ENCODE measurements at places on chromosomes 11 and 22. TPM values are rescaled to one million over a fixed set of nuclear protein-coding genes. Genes with fewer than 3 reads are reported as not detected.

GRCh38 chr11:22920939-22921565 lies 60.8 kb upstream of the CCDC179 start:
- peak; percentile 51 for DNase-seq
- no peak overlapping the region for H3K27ac ChIP-seq
- H3K27me3 ChIP-seq: no peaks in the 10 kb centered on the region
- no peaks in the 10 kb centered on the region for H3K4me1 ChIP-seq
- no peaks in the 10 kb centered on the region for H3K36me3 ChIP-seq

- no peak overlapping the region for H3K27ac ChIP-seq
- peaks cover 9% of the 10 kb centered on the region for H3K36me3 ChIP-seq
- DNase-seq: no peak
- no peaks in the 10 kb centered on the region for H3K4me1 ChIP-seq
- H3K4me3 ChIP-seq: no peak overlapping the region
- no peaks in the 10 kb centered on the region for H3K27me3 ChIP-seq
Observed at GRCh38 chr11:76094740-76095139, 111.6 kb downstream of the WNT11 start.

DNA sequence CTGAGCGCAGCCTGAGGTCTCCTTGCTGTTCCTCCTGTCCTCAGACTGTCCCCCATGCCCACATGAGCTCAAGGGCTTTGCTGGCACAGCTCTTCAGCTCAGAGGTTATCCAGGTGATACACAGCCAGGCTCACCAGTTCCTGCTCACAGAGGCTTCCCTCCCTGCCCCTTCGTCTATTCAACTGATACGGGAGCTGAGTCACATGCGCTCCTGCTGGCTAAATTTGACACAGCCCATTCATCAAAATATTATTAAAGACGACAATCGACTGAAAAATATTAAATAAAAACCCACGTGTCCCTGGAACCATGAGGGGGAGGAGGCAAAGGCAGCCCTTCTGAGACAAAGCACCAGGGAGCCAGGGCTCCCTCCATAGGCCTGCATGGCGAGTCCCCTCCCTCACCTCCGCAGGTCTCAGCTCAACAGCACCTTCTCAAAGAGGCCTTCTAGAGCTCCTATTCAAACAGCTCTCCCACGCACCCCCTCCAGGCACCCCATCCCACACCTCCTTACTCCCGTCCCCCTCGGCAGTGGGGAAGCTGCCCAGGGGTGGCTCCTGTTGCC lies 40.5 kb downstream of the DUSP8 start:
- H3K4me1 ChIP-seq: no peaks in the 10 kb centered on the region
- no peak for DNase-seq
- no peak overlapping the region for H3K4me3 ChIP-seq

DNA sequence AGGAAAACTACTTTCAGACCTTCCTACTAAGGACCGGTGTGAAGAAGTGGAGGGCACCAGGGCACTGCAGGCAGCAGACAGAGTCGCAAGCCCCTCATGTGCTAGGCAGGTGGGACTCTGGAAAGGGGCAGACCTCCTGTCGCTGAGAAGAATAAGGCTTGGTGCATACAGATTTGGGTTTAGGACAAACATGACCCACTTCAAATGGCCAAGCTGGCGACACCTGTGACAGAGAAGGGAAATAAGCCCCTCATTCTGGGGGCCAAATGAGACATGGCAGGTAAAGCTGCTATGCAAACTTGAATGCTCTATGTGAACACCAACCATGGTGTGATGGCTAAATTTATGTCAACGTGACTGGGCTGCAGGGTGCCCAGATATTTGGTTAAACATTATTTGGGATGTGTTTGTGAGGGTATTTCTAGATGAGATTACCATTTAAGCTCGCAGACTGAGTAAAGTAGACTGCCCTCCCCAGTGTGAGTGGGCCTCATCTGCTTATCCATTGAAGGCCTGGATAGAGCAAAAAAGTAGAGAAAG lies 112.4 kb upstream of the PITPNB start:
- H3K4me1 ChIP-seq: no peaks in the 10 kb centered on the region
- no peak for DNase-seq
- H3K4me3 ChIP-seq: no peak overlapping the region
- no peaks in the 10 kb centered on the region for H3K36me3 ChIP-seq
- H3K27ac ChIP-seq: no peak overlapping the region

- H3K4me1 ChIP-seq: no peaks in the 10 kb centered on the region
- H3K27me3 ChIP-seq: no peaks in the 10 kb centered on the region
- H3K36me3 ChIP-seq: peaks cover 24% of the 10 kb centered on the region
- H3K27ac ChIP-seq: no peak overlapping the region
- H3K4me3 ChIP-seq: no peak overlapping the region
- DNase-seq: no peak
Observed at GRCh38 chr11:27291302-27291889, 71.6 kb downstream of the CCDC34 start.

DNA sequence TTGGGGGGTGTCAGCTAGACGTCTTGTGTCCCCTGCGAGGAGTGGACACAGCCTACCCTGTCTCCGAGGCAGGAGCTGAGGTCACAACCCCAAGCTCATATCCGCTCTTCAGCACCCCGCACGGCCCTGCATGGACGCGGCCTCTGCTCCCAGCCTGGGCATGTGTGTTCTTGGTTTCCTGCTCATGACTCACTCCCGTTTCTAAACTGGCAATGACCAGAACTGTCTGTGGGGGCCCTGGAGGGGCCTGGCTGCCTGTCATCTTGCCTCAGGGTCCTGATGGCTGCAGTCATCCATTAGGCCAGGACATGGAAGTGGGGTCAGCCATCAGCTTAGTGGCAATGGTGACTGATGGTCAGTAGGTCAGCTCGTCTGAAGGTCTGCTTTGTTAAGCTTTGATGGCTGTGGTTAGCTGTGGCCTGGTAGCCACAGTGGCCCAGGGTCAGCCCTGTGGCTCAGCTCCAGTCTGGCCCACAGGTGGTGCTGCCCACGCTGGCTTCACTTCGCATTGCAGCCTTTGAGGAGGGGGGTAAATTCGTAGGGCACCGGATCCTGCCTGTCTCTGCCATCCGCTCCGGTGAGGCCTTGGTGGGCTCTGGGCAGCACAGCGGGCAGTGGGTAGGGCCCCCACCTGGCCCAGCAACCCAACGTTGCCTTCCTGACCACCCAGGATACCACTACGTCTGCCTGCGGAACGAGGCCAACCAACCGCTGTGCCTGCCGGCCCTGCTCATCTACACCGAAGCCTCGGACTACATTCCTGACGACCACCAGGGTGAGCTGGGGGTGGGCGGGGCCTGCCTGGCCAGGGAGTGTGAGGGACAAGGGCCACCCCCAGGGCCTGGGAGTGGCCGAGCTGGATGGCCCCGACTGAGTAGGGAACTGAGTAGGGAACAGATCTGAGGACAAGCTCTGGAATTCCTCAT lies 12.0 kb downstream of the PLCB3 start:
- H3K4me3 ChIP-seq: peak overlapping the region; percentile 46
- no peak overlapping the region for H3K27ac ChIP-seq
- no peaks in the 10 kb centered on the region for H3K4me1 ChIP-seq

DNA sequence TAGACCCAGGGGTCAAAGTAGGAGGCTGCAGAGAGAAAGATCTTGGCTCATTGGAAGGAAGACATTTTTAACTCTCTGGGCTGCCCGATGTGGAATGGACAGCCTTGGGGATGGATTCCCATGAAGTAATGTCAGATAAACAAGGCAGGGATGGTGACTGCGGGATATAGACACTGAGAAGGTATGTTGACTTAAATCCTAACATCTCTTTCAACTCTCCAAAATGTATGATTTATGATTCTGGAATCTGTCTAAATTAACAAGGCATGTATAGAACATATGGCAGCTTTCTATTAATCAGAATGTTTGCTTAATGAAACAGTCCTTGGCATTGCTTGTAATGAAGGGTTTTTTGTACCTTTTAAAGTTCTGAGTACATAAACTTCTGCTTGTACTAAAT lies 56.1 kb upstream of the VSTM5 start:
- no peak overlapping the region for H3K4me3 ChIP-seq
- no peaks in the 10 kb centered on the region for H3K36me3 ChIP-seq
- no peaks in the 10 kb centered on the region for H3K27me3 ChIP-seq
- H3K4me1 ChIP-seq: no peaks in the 10 kb centered on the region
- DNase-seq: no peak

- no peak overlapping the region for H3K27ac ChIP-seq
- H3K4me3 ChIP-seq: no peak overlapping the region
- H3K36me3 ChIP-seq: no peaks in the 10 kb centered on the region
- no peaks in the 10 kb centered on the region for H3K27me3 ChIP-seq
- no peak for DNase-seq
Observed at GRCh38 chr11:17853280-17853679, 118.7 kb downstream of the KCNC1 start.

- no peak for DNase-seq
- H3K4me1 ChIP-seq: no peaks in the 10 kb centered on the region
- H3K27ac ChIP-seq: no peak overlapping the region
- no peak overlapping the region for H3K4me3 ChIP-seq
Observed at GRCh38 chr11:86182976-86183584, 61.5 kb upstream of the EED start.

GRCh38 chr11:79427126-79427525 lies 13.7 kb downstream of the TENM4 start:
- H3K27ac ChIP-seq: no peak overlapping the region
- H3K4me3 ChIP-seq: no peak overlapping the region
- no peak for DNase-seq
- H3K27me3 ChIP-seq: no peaks in the 10 kb centered on the region
- no peaks in the 10 kb centered on the region for H3K36me3 ChIP-seq

- H3K27ac ChIP-seq: no peak overlapping the region
- H3K27me3 ChIP-seq: no peaks in the 10 kb centered on the region
- no peak overlapping the region for H3K4me3 ChIP-seq
- no peak for DNase-seq
Observed at GRCh38 chr11:75734491-75735180, 17.0 kb downstream of the MOGAT2 start.

DNA sequence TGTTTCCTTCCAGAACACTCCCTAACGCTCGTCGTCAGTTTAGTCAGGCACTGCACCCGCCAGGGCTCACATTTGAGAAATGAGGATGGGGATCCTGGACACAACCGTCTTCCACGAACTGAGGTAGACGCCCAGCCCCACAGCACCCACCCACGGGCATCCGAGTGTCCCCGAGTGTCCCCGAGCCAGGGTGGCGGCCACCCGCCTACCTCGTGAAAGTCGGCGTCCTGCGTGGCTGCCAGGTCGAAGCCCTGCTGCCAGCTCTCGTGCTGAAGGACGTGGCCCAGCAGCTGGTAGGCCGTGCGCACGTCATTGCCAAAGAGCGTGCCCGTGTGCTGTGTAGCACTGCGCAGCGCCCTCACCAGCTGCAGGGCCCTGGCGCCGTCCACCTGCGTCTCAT lies 53.6 kb downstream of the TRMU start:
- H3K27me3 ChIP-seq: no peaks in the 10 kb centered on the region
- no peaks in the 10 kb centered on the region for H3K4me1 ChIP-seq
- H3K27ac ChIP-seq: no peak overlapping the region
- DNase-seq: no peak

DNA sequence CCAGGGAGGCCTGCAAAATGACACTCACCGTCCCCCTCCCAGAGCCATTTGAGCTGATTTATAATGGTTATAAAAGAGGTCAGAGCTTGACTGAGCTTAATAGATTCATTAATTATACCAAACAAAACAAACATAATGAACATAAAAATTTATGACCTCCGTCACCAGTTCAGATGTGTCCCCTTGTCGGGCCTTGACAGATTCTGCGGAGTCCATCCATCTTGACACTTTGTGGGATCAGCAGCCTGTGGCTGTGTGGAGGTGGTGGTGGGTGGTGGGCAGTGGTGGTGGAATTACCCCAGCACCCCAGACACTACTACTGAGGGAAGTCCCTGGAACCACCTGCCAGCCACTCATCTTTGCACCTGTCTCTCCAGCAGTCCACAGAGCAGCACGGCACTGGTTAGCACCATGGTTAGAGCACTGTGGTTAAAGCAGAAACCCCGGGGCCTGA lies 83.5 kb downstream of the DSCAML1 start:
- no peak overlapping the region for H3K4me3 ChIP-seq
- H3K4me1 ChIP-seq: peaks cover 3% of the 10 kb centered on the region
- no peaks in the 10 kb centered on the region for H3K27me3 ChIP-seq
- no peak overlapping the region for H3K27ac ChIP-seq

DNA sequence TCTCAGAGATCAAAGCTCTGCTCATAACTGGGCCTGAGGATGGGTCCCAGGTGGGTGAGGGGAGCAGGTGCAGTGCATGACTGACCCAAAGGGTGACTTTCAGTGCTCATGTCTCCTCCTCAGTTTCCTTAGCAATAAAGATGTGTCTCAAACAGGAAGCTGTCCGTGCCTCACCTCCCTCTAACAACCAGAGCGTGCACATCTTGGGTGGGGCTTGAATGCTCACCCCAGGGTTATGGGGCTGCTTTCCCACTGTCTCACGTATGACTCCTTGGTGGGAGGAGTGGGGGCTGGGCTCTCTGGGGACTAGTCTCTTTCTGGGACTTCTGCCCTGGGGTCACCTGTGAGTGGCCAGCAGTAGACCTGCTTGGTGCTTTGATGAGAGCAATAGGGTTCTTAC lies 53.9 kb upstream of the PHOX2A start:
- H3K4me1 ChIP-seq: no peaks in the 10 kb centered on the region
- DNase-seq: no peak
- H3K4me3 ChIP-seq: no peak overlapping the region
- no peak overlapping the region for H3K27ac ChIP-seq

DNA sequence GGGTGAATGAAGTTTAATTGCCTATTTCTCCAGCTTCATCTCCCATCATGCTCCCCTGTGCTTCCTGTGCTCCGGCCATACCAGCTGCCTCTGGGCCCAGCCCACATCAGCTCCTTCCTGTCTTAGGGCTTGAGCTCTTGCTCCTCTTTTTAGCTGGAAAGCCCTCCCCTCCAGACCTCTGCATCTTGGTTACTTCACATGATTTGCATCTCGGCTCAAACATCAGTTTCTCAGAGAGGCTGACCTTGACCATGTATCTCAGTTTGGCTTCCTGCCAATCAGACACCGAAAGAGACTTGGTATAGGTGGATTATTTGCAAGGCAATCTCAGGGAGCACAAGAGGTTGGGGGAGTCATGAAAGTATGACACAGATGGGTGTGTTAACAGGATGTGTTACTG lies 73.2 kb upstream of the TIMP3 start:
- no peaks in the 10 kb centered on the region for H3K4me1 ChIP-seq
- no peaks in the 10 kb centered on the region for H3K27me3 ChIP-seq
- H3K4me3 ChIP-seq: no peak overlapping the region

GRCh38 chr11:11422411-11423128 lies 69.5 kb upstream of the CSNK2A3 start:
- H3K4me1 ChIP-seq: peaks cover 2% of the 10 kb centered on the region
- DNase-seq: no peak
- H3K36me3 ChIP-seq: no peaks in the 10 kb centered on the region
- no peak overlapping the region for H3K27ac ChIP-seq

GRCh38 chr11:71151561-71151960 lies 100.8 kb downstream of the SHANK2 start:
- no peak overlapping the region for H3K27ac ChIP-seq
- H3K36me3 ChIP-seq: peaks cover 7% of the 10 kb centered on the region
- H3K27me3 ChIP-seq: no peaks in the 10 kb centered on the region
- H3K4me3 ChIP-seq: no peak overlapping the region

- H3K36me3 ChIP-seq: no peaks in the 10 kb centered on the region
- no peak overlapping the region for H3K4me3 ChIP-seq
- H3K27me3 ChIP-seq: no peaks in the 10 kb centered on the region
- no peak overlapping the region for H3K27ac ChIP-seq
- H3K4me1 ChIP-seq: peaks cover 7% of the 10 kb centered on the region
Observed at GRCh38 chr11:65432686-65433582, 10.3 kb downstream of the NEAT1 start.

Gene EHF
- total RNA-seq: not detected

Gene PARVG
- 1.3 TPM for total RNA-seq

Gene RAG1
- total RNA-seq: 0.70 TPM

Gene CCDC116
- total RNA-seq: 0.22 TPM

Gene C11orf21
- total RNA-seq: not detected

Gene ADAMTS15
- total RNA-seq: 1.5 TPM

Gene ASCC2
- 46.5 TPM for total RNA-seq

Gene PGR
- total RNA-seq: 0.07 TPM
